Activated CD4-positive, alpha-beta T cell treated with anti-CD3 and anti-CD28 coated beads, Interleukin-2, amount 50 U/mL, for 16 hours (primary cell): ENCODE measurements at places on chromosomes 3 and 15.

DNA sequence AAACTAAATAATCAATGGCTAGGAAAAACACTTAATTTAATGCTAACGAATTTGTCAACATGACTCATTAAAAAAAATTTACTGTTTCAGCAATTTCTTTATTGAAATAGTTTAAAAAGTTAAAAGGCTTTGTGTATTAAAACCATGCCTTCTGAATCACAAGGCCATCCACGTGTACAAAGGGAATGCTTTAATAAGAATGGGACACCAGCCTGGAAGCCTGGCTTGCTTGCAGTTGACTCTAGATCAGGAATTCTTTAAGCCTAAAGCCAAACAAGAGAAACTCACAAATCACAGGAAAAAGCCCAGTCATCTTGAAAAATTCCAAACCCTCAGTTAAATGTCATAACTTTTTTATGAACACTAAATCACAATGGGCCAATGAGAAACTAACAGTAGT is 137.6 kb downstream of the PEAK1 start:
- DNase-seq, result no peak

- DNase-seq, result no peak
These were observed 37.4 kb upstream of the MGLL start for GRCh38 chr3:127859730-127860129.

DNA sequence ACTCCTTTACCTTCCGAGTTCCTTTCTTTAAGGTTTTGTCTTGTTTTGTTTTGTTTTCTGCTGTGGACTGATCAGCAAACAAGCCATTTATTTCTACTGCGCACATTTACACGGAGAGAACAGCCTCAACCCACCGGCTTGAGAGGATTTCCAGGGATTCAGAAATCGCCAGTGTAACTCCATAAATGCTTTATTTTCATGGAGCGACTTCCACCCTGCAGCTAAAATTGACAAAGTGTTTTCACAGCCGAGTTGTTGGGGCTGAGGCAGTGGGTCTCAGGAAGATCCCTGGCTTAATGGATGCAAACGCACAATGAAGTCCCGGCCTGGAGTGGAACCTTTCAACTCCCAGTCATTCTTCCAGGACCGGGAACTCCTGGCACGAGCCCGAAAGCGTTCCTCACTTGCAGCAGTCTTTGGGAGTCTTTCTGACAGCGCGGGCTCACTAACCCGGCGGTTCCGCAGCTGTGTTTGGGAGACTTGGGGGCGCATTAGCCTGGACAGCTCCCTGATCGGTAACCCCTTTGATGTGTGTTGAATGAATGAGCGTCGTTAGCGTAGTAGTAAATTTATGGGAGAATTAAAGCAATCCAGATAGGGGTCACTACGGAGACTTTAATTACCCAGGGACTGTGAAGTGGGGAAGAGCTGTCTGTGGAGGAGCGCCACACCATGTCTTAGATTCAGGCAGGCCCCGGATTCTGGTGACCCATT is 785 bp upstream of the MYRIP start:
- DNase-seq, result no peak

- no peak for DNase-seq
These were observed 12.3 kb upstream of the BDH1 start for GRCh38 chr3:197567904-197568681.

DNA sequence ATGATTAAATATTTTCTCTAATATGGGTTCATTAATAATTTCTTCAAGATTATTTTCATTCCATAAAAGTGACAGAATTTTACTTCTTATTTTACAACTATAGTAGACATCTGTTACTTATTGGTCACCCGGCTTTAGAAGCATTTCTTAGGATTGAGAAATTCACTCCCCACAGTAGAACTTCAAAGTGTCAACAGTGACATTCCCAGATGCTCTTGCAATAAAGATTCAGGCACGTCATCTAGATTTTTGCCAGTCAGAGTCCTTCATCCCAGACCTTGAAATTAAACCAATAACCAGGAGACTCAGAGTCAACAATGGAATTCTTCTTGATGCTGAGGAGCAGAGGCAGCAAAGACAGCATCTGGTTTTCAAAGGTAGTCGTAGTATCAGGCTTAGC is 190.8 kb downstream of the VGLL3 start:
- no peak for DNase-seq

DNA sequence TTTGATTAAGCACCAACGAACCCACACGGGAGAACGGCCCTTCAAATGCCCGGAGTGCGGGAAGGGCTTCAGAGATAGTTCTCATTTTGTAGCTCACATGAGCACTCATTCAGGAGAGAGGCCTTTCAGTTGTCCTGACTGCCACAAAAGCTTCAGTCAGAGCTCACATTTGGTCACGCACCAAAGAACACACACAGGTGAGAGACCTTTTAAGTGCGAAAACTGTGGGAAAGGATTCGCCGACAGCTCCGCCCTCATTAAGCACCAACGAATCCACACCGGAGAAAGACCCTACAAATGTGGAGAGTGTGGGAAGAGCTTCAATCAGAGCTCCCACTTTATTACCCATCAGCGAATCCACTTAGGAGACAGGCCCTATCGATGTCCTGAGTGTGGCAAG is 8.7 kb downstream of the ZNF774 start:
- DNase-seq, result no peak
